ENCODE measurements at places on chromosomes 1 and 21.

DNA sequence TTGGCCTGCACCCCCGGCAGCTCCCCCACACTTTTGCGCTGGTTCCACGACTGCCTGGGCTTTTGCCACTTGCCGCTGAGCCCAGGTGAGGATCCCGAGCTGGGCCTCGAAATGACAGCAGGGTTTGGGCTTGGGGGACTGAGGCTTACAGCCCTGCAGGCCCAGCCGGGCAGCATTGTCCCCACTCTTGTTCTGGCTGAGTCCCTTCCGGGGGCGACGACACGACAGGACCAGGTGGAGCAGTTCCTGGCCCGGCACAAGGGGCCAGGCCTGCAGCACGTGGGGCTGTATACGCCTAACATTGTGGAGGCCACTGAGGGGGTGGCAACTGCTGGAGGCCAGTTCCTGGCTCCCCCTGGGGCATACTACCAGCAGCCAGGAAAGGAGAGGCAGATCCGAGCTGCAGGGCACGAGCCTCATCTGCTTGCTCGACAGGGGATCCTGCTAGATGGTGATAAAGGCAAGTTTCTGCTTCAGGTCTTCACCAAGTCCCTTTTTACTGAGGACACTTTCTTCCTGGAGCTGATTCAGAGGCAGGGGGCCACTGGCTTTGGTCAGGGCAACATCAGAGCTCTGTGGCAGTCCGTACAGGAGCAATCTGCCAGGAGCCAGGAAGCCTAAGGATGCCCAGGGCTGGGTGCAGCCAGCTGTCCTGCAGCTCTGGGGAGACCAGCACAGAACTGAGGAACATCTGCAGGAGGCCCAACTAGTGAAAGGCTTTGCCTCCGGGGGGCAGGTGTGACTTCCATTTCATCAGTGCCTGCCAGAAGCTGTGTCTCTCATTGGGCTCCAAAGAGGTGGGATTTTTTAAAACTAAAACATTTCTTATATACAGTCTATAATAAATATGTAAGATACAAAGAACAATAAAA is 1.2 kb downstream of the HPDL start:
- no peak for DNase-seq

DNA sequence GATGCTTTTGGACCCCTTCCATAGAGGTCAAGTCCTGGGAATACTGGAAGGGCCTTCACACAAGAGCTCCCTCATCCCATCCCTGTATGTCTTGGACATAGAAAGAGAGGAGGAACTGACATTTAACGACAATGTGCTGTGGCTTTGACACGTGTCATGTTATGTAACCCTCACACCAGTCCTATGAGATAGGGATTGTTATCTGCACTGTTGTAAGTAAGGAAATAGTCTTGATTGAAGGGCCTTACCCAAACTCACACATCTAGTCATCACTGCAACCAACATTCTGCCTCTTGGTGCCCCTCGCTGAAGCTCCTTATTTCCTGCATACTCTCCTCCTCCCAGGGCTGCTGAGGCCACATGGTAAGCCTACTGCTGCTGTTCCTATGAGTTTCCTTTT is 63.7 kb upstream of the ANGPTL1 start:
- DNase-seq: no peak

GRCh38 chr1:214640431-214641213 is 37.6 kb downstream of the CENPF start:
- no peak for DNase-seq

GRCh38 chr1:187626056-187626455 is 797.3 kb downstream of the PLA2G4A start:
- no peak for DNase-seq

GRCh38 chr1:158112994-158113758 is 67.5 kb upstream of the CD1D start:
- peak; percentile 69 for DNase-seq

GRCh38 chr1:27099135-27099586 is 55.8 kb downstream of the SLC9A1 start:
- DNase-seq: peak; percentile 93

DNA sequence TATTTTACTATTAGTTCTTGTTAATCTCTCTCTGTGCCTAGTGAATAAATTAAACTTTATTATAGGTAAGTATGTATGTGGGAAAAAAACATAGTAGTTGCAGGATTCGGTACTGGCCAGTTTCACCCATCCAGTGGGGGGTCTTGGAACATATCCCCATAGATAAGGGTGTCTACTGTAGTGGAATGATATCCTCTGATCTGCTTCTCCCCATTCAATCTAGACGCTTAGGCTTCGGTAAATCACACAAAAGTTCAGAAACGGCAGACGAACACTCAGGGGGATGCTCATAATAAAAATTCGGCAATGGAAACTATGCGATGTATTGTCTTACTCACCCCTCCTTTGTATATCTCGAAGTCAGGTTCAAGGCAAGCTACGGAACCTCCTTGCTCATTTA is 232.9 kb upstream of the COA6 start:
- no peak for DNase-seq

- DNase-seq: no peak
These were observed 22.5 kb downstream of the CAMTA1 start for GRCh38 chr1:6807782-6808181.

- no peak for DNase-seq
These were observed 44.3 kb upstream of the CCDC27 start for GRCh38 chr1:3707939-3708328.

DNA sequence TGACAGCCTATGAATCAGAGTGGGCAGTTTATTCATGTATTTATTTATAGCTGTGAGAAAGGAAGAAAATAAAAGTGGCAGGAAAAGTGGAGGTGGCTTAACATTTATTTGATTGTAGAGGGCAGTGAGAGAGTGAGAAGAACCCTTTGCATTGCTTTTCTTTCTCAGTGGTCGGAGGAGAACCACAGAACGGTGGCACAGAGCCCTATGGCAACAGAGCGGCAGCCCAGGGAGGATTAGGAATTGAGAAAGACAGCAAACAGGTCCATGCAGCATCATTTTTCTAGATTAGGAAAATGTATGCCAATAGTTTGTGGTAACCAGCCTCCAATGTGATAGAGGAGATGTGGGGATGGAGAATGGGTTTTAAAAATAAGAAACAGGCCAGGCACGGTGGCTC is 53.1 kb downstream of the NMNAT2 start:
- no peak for DNase-seq

GRCh38 chr1:235639226-235640205 is 10.1 kb downstream of the GNG4 start:
- DNase-seq: no peak

DNA sequence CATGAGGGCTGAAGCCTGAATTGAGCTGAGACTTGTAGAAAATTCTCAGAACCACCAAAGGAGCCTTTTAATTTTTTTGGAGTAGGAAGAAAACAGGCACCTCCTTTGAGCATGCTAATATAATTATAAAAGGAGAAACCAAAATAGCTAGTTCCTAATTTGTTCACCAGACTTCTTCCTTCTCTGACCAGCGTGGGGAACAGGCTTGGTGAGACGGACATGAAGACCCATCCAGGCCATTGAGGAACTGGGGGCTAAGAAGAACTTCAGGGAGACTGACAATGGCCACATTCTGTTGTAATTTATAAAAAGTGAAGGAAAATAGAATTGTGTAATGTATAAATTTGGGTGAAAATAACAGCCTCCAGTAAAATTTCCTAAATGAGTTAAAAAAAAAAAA is 62.6 kb downstream of the MAN1C1 start:
- no peak for DNase-seq

- DNase-seq: no peak
These were observed 50.8 kb upstream of the ARTN start for GRCh38 chr1:43882763-43883162.

- no peak for DNase-seq
These were observed 62.5 kb upstream of the AJAP1 start for GRCh38 chr1:4591926-4592325.

GRCh38 chr1:11458811-11459275 is 20.1 kb upstream of the DISP3 start:
- DNase-seq: no peak

- no peak for DNase-seq
These were observed 26.5 kb upstream of the SLC30A10 start for GRCh38 chr1:219954736-219955421.

GRCh38 chr1:76547916-76548315 is 319.4 kb upstream of the ST6GALNAC5 start:
- no peak for DNase-seq

- no peak for DNase-seq
These were observed 281.0 kb downstream of the SMYD3 start for GRCh38 chr1:246226041-246226440.

GRCh38 chr1:8031176-8031785 is 5.2 kb upstream of the ERRFI1 start:
- peak; percentile 66 for DNase-seq

- DNase-seq: peak; percentile 43
These were observed 143.7 kb downstream of the DNM3 start for GRCh38 chr1:171984850-171985485.

- peak; percentile 84 for DNase-seq
These were observed 8.0 kb upstream of the PLCH2 start for GRCh38 chr1:2468041-2468472.

GRCh38 chr1:36884801-36885200 is 149.5 kb downstream of the GRIK3 start:
- no peak for DNase-seq

- DNase-seq: no peak
These were observed 52.4 kb upstream of the SYT14 start for GRCh38 chr1:209885403-209886218.

- no peak for DNase-seq
These were observed 120.1 kb upstream of the RAVER2 start for GRCh38 chr1:64624808-64625207.

DNA sequence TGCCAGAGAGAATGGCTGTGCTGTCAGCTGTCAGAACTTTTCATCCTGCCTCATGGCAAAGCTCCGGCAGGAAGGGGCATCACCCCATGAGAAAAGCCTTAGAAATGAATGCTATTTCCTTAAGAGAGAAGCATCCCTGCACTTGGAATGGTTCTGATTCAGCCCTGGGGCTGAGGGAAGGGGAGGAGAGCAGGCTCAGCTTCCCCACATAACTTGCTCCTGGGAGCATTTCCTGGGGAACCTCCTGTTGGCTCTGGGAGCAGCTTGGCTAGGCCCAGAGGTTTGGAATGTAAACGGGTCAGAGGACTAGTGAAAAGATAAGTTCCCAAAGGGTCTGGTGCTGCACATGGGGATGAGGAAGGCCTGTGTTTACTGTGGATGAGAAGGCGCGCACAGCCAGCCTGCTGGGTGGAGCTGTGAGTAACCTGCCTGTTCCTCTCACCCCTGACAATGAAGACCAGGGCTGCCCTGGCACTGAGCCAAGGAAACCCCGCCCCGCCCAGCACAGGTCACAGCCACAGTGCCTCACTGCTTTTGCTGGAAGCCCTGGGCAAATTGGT is 5.0 kb downstream of the PRELP start:
- peak; percentile 41 for DNase-seq

DNA sequence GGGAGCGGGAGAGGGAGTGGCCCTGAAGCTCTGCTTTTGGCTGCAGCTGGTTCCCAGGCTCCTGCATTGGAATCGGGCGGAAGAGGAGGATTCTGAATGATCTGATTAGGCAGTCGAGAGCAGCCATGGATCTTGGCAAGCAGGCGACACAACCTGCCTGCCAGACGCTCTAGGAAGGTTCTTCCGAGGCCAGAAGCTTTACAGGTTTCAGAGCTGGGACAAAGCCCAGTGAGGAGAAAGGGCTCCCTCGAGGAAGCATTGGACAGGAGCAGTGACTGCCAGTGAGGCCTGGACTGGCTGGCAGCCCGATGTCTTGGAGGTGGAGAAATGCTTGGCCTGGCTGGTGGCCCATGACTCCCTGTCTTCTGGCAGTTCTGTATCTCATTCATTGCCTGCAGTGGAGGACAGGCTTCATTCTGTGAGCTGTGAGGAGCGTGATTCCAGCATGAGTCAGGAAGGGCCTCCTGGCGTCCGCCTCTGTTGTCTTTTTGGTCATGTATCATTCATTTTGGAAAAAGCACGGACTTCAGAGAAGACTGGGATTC is 132.7 kb upstream of the IPO9 start:
- DNase-seq: peak; percentile 91

GRCh38 chr1:15799928-15800835 is 7.3 kb downstream of the UQCRHL start:
- DNase-seq: peak; percentile 28

GRCh38 chr1:239719642-239720258 is 333.4 kb downstream of the CHRM3 start:
- DNase-seq: no peak

DNA sequence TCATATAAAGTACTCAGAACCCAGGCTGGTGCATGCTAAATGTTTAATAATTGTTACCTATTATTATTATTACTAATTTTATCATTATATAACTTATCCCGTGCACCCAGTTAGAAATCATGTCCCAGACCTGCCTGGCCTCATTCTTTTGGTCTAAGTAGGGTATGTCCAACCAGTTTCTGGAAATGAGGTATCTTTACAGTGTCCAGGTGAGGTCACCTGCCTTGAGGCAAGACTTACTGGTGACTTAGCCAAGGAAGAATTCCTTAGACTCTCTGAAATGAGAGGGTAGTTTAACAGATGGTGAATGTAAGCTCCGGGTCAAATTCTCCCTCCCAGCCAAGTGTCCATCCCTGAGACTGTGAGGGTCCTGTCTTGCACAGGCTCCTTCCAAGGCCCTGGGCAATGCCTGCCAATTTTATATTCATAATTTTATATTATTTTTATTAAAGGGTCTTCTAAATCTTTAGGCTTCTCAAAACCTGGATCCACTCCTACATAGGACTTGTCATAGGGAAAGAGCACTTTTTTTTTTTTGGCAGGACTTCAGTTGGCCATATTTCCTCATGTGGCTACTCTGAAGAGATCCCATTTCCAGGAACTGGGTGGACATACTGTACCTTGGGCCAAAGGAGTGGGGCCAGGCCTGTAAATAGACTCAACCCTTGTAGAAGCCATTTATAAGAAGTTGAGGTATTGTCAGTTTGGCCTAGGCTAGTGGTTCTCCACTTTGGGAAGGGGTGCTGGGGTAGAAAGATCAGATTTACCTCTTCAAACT is 96.7 kb upstream of the KCNA3 start:
- DNase-seq: no peak

DNA sequence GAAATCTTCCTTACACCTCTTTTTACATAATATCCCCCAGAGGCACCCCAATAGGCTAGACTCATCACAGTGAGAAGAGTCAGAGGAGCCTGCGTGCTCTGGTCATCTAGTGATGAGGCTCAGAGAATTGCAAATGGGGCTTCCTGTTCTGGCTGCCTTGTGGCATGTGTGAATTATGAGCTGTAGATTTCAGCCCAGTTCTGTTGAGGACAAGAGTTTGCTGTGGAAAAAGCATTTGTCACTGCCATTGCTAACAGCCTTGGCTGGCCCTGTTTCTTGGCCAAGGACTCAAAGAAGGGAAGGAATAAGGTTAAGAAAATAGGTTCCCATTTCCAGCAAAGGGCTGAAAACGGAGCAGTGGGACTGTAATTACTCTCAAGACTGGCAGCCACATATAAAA is 30.7 kb downstream of the MRAP start:
- no peak for DNase-seq

DNA sequence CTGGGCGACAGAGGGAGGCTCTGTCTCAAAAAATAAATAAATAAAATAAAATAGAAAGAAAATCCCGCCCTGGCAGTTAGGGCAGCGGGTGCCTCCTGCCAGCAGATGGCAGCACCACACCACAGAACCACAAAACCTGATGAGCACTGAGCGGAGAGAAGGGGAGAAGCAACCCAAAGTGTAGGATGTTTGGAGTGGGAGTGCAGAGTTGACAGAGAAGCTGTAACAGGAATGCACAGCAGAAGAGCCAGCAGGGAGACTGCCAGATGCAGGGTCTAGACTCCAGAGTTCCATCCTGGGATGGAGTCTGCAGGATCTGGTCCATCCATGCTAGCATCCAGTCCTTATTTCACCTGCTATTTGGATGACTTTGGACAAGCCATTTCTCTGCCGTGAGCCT is 29.7 kb upstream of the KIRREL1 start:
- DNase-seq: peak; percentile 88

Data from tongue (tissue), 3 donors.